ENCODE measurements at places on chromosomes 11 and 22.

GRCh38 chr22:25360891-25361645 lies 141.6 kb downstream of the CRYBB2 start:
- no peak for DNase-seq

DNA sequence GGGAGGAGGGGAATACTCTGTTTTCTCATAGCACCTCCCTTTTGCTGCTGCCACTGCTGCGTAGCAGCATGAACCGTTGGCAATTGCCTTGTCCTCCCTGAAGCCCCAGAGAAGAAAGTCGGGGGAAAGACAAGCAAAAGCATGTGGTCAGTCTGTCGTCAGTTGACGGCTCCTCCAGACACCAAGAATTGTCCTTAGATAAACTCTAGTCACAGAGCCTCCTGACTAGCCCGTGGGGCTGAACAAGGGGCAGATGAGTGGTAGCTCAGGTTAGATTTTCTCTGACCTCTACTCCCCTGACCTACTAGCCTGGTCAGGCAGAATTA lies 126.4 kb upstream of the HSD17B12 start:
- no peak for DNase-seq

- no peak for DNase-seq
Measured at GRCh38 chr22:19628038-19628776, 86.1 kb upstream of the SEPTIN5 start.

DNA sequence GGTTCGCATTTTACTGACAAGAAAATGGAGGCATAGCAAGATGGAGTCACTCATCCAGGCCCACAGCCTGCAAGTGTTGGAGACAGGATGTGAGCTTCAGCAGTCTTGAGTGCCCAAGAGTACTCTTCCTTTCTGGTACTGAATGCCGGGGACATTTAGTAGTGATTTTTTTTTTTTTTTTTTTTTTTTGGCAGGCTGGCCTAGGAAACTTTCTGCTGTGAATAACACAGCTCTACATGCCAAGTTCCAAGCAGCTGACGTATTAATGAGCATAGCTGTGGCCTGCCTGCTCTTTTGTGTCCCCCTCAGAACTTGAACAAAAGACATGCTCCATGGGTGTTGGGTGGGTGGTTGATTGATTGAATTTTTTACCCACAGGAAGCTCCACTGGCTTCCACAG lies 195.5 kb upstream of the CADM1 start:
- no peak for DNase-seq

DNA sequence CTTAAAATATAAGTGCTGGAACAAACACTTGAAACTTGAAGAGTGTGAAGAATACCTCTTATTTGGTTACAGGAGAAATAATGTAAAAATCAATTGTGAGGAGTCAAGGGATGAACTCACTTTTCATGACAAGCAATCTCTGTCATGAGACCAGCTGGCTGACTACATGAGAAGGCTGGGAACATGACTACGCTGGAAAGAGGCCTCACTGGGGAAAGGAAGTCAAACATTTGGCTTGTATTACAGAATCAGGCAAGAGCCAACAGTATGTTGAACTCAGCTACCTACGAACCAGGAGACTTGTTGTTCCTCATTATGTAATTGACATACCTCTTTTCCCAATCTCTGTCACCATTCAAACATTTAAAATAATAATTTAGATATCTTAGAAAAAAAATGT lies 14.4 kb downstream of the DCDC1 start:
- no peak for DNase-seq

DNA sequence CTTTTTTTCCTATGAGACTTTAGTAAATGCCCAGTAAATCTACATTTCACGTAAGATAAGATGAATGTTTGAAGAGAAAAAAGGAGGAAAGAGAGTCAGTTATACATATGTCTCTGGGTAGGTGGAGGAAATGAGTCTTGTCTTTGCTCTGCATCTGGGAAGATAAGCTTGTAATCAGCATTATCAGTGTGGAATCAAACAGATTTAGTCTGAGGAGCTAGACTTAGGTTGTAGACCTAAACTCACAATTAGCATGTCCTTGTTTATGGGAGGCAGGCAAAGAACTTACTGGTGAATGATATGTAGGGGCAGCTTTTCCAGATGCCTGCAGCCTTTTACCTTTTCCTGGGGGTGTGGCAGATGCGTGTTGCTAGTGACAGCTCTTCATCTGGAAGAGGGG lies 962.3 kb downstream of the TBC1D22A start:
- DNase-seq: no peak

DNA sequence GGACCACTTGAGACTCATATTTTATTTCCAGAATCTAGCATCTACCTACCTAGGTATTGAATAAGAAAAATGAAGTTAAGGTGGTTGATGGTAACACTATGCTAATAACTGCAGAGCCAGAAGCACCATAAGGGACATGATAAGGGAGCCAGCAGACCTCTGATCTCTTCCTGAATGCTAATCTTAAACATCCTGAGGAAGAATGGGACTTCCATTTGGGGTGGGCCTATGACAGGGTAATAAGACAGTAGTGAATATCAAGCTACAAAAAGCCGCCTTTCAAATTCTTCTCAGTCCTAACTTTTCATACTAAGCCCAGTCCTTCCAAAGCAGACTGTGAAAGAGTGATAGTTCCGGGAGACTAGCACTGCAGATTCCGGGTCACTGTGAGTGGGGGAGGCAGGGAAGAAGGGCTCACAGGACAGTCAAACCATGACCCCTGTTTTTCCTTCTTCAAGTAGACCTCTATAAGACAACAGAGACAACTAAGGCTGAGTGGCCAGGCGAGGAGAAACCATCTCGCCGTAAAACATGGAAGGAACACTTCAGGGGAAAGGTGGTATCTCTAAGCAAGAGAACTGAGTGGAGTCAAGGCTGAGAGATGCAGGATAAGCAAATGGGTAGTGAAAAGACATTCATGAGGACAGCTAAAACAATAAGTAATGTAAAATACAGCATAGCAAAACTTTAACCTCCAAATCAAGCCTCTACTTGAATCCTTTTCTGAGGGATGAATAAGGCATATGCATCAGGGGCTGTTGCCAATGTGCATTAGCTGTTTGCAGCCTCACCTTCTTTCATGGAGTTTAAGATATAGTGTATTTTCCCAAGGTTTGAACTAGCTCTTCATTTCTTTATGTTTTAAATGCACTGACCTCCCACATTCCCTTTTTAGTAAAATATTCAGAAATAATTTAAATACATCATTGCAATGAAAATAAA lies 2.1 kb downstream of the HBB start:
- no peak for DNase-seq

- DNase-seq: no peak
Measured at GRCh38 chr11:98944461-98944860, 76.3 kb upstream of the CNTN5 start.

- DNase-seq: no peak
Measured at GRCh38 chr11:59802639-59803176, 7.9 kb downstream of the MRPL16 start.

DNA sequence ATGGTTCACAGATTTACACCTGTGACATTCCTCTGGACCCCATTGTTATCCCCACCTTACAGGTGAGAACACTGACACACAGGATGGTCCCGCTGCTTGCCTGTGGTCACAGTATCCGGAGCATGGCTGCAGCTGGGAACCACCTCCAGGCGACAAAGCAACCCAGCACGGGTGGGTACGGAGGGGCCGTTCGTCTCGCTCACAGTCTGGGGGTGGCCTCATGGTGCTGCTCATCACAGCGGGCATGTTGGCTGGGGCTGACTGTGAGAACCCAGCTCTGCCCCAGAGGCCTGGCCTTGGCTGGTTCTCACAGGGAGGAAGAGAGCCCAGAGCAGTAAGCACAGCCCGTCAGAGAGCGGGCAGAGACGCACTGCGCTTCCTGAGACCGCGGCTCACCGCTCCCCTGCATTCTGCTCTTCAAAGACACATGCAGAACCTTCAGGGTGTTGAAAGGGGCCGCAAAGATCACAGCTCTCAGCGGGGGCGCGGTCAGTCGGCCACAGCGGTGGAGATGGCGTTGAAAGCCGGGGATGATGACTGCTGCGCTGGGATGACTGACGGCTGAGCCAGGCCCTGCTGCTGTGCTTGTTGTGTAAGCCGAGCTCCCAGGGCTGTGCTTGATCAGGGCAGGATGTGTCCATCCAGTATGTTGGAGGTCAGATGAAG lies 423.0 kb downstream of the BRD1 start:
- DNase-seq: no peak

GRCh38 chr11:116225236-116225635 lies 547.6 kb downstream of the BUD13 start:
- no peak for DNase-seq

Measured in CMK (cell line).